ENCODE measurements at places on chromosomes 16 and 17.

GRCh38 chr17:76353004-76353598 is 615 bp downstream of the PRPSAP1 start:
- DNase-seq: no peak

GRCh38 chr16:87860553-87861299 is 8.6 kb downstream of the SLC7A5 start:
- no peak for DNase-seq

DNA sequence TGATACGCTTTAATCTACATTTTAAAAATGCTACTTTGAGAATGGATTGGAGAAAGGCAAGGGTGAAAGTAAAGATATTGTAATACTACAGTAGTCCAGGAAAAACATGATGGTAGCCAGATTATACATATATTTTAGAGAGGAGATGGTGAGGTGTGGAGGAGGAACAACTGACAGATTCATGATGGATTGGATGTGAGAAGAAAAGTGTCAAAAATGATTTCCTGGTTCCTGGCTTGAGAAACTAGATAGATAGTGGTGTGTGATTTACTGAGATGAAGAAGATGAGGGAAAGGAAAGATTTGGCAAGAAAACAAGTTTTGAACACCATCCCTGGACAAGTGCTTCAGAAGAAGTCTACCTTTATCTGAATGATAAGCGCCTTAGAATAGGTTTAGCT is 80.5 kb downstream of the CHD9 start:
- no peak for DNase-seq

- DNase-seq: no peak
These were observed 63.3 kb downstream of the CYB561 start for GRCh38 chr17:63382826-63383225.

DNA sequence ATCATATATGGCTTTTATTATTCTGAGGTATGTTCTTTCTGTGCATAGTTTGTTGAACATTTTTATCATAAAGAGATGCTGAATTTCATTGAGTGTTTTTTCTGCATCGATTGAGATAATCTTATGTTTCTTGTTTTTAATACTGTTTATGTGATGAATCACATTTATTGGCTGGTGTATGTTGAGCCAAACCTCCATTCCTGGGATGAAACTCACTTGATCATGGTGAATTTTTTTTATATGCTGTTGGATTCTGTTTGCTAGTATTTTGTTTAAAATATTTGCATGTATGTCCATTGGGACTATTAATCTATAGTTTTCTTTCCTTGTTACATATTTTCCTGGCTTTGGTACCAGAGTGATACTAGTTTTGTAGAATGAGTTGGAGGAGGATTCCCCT is 500.2 kb downstream of the CDH11 start:
- DNase-seq: no peak

- DNase-seq: no peak
These were observed 5.3 kb upstream of the PRSS41 start for GRCh38 chr16:2792940-2793339.

DNA sequence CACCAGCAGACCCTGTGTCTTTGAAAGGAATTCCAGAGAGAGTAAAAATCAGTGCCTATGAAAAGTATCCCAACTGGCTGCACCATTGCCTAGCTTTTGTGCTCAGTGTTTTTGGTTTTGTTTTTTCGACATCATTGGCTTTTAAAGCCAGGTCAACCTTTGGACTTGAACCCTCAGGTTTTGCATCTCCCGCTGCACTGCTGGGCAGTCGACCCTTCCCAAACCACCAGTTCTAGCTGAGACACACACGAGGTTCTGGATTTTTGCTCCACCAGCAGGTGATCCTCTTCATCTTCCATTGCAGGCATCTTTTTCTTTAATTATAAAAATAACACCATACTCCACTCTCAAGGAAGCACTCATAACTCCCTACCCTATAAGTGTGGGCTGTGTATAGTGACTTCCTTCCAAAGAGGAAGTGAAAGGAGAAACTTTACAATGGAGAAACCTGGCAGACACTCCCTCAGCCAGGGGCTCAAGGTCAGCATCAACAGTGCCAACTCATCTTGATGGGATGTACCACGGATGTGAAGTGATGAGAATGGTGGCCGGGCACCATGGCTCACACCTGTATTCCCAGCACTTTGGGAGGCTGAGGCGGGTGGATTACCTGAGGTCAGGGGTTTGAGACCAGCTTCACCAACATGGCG is 57.8 kb downstream of the BMERB1 start:
- DNase-seq: no peak

GRCh38 chr17:74380086-74380958 is 13.0 kb downstream of the GPR142 start:
- no peak for DNase-seq

DNA sequence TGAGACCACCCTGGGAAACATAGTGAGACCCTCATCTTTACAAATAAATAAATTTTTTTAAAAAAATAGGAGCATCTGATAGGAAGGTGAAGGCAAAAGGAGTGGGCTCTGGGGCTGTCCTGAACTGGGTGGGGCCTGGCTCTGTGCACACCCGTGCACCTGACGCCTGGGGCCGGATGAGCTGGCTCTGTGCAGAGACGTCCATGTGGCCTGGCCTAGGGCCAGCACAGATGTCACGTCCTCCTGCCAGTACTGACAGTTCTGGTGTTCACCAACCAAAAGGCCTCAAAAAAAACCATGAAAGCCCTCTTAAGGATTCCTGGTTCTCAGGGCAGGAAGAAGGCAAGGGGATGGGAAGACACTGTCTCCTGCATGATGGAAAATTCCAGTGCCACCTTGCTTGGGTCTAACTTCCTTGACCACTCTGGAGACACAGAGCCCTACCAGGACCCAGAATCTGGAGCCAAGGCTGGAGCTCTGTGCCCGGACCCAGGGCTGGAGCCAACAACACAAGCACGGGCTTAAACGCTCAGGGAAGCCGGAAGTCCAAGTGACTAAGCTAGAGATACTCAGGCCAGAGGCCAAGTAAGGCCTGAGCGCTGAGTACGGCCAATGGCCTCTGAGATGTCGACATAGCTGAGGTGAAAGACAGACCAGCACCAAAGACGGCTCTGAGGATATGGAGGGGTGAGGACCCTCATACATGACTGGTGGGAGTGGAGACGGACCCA is 32.9 kb downstream of the COPRS start:
- no peak for DNase-seq

Measured in activated naive CD4-positive, alpha-beta T cell treated with Interleukin-2 at 50 U/mL for 16 hours (primary cell).